ENCODE measurements at places on chromosomes 12 and 14. TPM values are rescaled to one million over a fixed set of nuclear protein-coding genes. Genes with fewer than 3 reads are reported as not detected.

The KLHDC1 gene
- 4.2 TPM for polyA plus RNA-seq

The BEGAIN gene
- 3.0 TPM for polyA plus RNA-seq

The KRT5 gene
- 0.28 TPM for polyA plus RNA-seq

The FGD4 gene
- 19.0 TPM for polyA plus RNA-seq

The ABCC9 gene
- polyA plus RNA-seq = 21.7 TPM

The RD3L gene
- not detected for polyA plus RNA-seq

The KRT74 gene
- not detected for polyA plus RNA-seq

The MYL2 gene
- not detected for polyA plus RNA-seq

The SLC17A8 gene
- polyA plus RNA-seq = 0.22 TPM

The TBX5 gene
- polyA plus RNA-seq = 0.13 TPM

The PHLDA1 gene
- polyA plus RNA-seq = 38.9 TPM

The KITLG gene
- 39.7 TPM for polyA plus RNA-seq

The KRT85 gene
- polyA plus RNA-seq = not detected

The C3AR1 gene
- polyA plus RNA-seq = 3.7 TPM

The GPRC5D gene
- 1.0 TPM for polyA plus RNA-seq

The ACVRL1 gene
- 34.3 TPM for polyA plus RNA-seq

The NEUROD4 gene
- not detected for polyA plus RNA-seq

The GZMH gene
- 0.06 TPM for polyA plus RNA-seq

The CIROP gene
- not detected for polyA plus RNA-seq

The NTN4 gene
- polyA plus RNA-seq = 101 TPM

The TAS2R31 gene
- polyA plus RNA-seq = 0.65 TPM

The ARHGEF40 gene
- polyA plus RNA-seq = 71.5 TPM

The TAS2R42 gene
- not detected for polyA plus RNA-seq

The IFNG-AS1 gene
- not detected for polyA plus RNA-seq

The KRT72 gene
- 0.11 TPM for polyA plus RNA-seq

The KRT86 gene
- polyA plus RNA-seq = not detected

The CDCA3 gene
- 26.2 TPM for polyA plus RNA-seq

The ZDHHC22 gene
- 0.57 TPM for polyA plus RNA-seq

The SRRM4 gene
- polyA plus RNA-seq = 0.17 TPM

The P3H3 gene
- polyA plus RNA-seq = 31.5 TPM

The STAT2 gene
- polyA plus RNA-seq = 88.7 TPM

The MYBPC1 gene
- 0.37 TPM for polyA plus RNA-seq

The CEBPE gene
- not detected for polyA plus RNA-seq

The GUCY2C gene
- polyA plus RNA-seq = 0.89 TPM

The CCDC196 gene
- 0.31 TPM for polyA plus RNA-seq

The PELI2 gene
- 27.0 TPM for polyA plus RNA-seq

Measured in right renal pelvis (tissue), 4 donors.